Stimulated activated CD4-positive, alpha-beta T cell treated with anti-CD3 and anti-CD28 coated beads, TNF-alpha, amount 100 ng/mL, for 1 hour (primary cell): ENCODE measurements at places on chromosomes 16 and 17.

DNA sequence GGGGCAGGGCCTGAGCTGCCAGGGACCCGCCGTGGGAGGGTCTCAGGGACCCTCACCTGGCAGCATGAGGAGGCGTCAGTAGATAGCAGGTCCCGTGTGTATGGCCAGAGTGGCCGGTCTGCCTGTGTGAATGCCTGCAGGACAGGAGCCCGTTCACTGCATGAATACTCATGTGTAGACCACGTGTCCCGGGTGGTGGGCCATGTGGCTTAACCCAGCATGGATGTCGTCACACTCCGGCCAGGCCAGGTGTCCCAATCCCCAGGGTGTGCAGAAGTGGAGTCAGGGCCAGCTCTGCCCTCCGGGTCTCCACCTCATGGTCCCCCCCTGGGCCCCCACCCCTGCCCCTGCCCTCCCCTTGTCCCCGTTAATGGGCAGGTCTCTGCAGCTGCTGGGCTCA lies 53.7 kb downstream of the BAHCC1 start:
- no peak for DNase-seq

- DNase-seq, result no peak
Measured at GRCh38 chr16:75279305-75279704, 27.9 kb upstream of the BCAR1 start.

DNA sequence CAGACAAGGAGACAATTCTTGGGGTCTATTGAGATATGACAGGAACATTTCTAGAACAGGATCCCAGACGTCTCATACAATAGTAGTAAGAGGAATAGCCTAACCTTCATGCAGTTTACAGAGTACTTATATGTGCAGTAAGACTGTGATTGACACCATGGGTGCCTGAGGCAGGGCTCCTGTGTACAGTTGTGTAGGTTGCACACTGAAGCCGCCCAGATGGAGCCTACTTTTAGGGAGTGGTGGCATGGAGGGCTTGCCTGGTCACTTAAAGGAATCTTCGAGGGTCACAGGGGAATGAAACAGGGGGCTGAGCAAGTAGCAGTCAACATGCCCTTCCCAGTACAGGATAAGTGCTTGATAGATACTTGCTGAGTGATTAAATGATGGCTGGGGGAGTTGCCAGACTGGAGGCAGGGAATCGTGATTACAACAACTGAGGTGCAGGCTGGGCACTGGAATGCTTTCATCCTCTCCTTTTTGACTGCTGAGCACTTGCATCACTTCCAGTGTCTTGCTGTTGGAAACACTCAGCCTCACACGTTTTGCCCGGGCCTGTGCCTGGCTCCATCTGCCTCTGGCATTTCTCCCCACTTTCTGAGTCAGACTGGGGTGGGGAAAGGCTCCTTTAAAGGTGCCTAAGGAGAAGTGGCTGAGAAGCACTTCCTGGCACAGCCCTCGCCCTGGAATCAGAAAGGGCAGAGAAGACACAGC lies 71.0 kb downstream of the COPRS start:
- DNase-seq, result no peak

GRCh38 chr17:32116937-32117336 lies 25.4 kb upstream of the RHOT1 start:
- DNase-seq, result no peak

DNA sequence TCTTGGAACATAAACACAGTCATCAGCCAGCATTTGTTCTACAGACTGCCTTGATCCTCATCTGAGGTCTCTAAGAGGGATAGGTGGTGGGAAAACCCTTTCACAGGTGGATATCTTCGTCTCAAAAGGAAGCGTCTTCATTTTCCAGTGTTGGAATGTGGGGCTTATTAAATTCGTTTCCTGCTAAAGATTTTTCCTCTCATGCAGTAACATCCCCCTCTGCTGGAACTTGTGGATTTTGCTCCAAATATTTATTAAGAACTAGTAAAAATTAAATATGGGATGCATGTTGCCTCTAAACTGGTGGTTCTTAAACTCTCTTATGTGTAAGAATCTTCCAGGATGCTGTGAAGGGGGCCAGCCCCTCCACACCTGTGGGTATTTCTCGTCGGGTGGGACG lies 20.1 kb upstream of the MLYCD start:
- no peak for DNase-seq

DNA sequence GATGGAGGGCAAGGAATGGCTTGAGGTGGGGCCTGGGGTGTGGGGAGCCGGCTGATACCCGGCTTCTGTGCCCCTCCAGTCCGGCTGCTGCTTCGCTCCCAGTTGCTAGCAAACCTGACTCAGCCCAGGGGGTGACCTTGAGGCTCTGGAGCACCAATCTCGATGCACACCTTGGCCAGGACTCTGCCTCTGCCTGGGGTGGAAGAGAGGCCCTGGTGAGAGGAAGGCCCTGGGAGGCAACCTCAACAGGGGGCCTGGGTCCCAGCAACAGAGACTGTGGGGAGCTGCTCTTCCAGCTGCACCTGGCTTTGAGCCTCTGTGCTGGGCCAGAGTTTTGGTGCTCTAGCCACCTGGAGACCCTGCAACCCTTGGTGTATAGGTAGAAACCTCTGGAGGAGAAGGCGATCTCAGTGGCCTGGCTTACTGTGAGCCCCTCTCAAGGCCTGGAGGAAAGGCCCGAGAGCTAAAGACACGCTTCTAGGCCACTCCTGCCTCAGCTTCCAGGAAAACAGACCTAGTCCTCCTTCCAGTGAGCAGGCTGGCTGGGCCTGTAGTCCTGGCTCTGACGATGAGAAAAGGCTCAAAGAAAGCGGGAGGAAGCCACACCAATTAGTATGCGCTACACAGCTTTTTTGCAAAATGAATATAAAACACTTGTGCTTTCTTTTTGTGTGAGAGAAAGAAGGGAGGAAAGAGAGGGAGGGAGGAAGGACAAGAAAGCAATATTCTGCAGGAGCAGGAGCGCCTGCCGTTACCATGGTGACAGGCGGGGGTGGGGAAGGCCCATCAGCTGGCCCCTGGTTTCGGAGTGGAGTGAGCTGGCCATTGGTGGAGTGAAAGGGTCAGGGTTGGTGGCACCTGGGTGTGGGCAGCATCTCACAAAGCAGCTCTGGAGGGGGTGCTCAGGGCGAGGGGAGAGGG lies 51.0 kb downstream of the VAC14 start:
- DNase-seq, result no peak

DNA sequence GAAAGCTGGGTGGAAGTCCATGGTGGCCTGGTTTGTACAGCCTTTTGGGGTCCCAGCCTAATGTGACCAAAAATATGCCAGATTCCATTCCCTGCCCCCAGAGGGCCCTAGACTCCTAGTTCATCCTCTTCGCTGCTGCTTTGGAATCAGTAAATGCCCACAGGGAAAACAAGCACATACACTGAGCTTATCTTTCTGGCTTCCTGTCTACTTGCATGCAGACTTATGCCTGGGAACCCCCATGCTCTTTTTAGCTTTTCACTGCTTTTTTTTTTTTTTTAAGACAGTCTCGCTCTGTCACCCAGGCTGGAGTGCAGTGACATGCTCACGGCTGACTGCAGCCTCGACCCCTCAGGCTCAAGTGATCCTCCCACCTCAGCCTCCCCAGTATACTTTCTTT lies 6.2 kb upstream of the CD300LG start:
- DNase-seq, result no peak

DNA sequence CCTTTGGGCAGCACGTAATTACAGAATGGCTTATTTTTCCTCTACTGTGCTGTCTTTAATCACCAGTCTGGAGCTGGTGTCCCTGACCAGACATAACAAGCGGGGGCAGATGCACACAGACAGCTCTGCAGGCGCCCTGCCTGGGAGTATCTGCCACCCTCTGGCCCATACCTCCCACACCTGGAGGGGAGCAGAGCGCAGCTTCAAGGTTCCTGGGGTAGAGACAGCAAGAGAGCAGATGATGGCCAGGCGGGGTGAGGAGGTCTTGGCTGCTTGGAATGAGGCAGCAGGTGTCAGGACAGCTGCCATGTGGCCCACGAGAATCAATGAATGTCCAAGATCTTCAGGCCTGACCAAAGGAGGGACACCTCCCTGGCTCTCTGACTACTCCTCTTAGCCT lies 23.8 kb downstream of the TMEM94 start:
- no peak for DNase-seq

DNA sequence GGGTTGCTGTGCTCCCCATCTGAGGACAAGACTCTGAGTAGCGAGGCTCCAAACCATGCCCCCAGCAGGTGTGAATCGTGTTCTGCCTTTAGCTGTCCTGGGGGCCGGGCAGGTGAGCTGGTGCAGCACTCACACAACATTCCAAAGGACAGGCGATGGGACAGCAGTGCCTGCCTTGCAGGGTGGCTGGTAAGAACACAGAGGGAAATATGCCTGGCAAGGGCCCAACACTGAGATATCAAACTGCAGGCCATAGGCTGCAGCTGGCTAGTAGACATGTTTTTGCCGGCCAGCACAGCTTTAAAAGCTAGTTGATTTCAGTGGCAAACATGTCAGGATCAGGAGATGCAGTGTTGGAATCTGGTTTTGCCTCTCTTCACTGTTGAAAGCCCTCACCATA lies 23.6 kb downstream of the CLEC16A start:
- DNase-seq, result no peak

GRCh38 chr16:28498666-28499381 lies 4.4 kb downstream of the APOBR start:
- no peak for DNase-seq

- no peak for DNase-seq
Measured at GRCh38 chr17:62057696-62058095, 7.4 kb downstream of the MED13 start.

DNA sequence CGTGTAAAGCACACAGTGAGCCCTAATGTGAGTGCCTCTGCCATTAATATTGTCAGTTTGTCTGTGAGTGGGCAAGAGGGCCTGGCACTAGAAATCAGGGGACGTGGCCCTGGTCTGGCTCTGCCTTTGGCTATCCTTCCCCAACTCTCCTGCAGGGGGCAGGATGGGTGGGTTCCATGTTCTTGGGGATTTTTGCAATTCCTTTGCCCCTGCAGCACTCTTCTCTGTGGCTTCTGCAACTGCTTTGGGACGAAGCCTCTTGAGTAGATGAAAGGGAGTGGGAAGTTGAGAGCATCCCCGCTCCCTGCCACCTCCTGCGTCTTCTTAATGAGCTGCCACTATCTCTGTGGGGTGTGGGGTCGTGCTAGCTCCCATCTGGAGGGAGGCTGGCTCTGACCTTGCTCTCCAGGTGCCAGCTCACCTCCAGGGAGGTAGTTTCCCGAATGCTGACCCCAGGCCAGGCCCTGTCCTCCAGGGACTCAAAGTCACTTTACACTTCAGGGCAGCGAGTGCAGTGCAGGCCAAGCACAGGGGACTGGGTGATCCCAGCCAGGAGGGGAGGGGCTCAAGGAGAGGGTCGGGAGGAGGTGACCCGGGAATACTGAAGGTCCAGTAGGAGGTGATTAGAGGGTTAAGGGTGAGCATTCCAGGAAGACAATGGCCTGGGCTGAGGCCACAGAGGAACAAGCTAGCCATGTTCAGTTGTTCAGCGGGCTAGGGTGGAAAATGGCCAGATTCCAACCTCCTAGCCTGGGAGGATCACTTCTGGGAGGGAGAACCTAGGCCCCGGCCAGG lies 121.0 kb upstream of the NLRP1 start:
- DNase-seq, result no peak

GRCh38 chr16:66295213-66295612 lies 71.3 kb upstream of the CDH5 start:
- DNase-seq, result no peak
